Stimulated activated CD4-positive, alpha-beta T cell treated with anti-CD3 and anti-CD28 coated beads, Interleukin-2, amount 100 ng/mL, for 24 hours (primary cell): ENCODE measurements at places on chromosomes 5 and 9.

DNA sequence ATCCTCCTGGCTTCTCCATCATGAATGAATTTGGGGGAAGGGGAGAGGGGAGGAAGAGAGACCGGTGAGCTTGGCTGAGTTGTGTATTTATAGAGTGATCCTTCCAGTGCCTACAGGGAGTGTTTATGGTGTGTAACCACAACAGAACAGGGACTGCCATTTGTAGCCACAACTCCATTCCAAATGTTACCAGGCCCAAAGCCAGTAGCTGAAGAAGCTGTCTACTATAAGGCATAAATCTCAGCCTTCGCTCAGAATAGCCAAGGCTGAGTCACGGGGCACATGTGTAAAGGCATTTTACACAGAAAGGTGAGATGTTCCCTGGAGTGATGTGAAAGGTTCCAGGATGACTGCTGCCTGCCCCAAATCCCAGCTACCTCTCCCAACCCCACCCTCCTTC, 2.5 kb downstream of the TMEM252 start:
- DNase-seq = no peak

DNA sequence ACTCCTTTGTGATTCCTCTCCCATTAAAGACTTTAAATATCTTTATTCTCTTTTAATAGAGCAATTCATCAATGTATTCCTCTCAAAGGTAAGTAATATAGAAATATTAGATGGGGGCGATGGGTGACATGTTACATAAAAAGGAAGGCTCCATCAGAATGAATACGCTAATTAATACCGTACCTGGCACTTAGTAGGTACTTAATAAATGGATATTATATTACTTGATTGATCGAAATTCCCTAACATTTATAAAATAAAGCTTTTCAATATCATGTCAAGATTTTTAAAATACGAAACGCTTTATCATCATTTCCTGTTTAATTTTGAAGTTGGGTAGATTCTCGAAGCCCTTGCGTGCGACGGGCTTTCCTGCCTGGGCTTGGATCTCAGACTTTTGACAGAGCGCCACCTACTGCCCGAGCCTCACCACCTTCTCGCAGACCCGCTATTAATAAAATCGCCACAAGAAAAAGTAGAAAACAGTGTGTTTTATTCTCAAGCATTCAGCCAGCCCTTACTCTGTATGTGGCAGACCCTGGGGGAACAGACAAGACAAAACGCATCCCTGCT, 99.4 kb downstream of the C5orf15 start:
- DNase-seq = peak; percentile 87

DNA sequence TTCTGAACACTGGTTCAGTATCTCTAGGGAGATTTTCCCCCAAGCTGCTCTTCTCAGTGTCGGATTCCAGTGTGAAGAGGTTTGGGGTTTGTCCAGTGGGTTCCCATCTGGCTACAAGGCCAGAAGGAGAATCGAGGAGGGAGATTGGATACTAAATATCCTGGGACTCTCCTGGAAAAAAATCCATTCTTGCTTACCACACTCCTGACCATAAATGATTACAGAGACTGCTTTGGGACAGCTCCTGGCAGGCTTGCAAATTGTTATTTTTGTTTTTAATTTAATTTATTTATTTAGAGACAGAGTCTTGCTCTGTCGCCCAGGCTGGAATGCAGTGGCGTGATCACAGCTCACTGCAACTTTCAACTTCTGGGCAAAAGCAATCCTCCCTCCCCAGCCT, 4.7 kb upstream of the SUSD1 start:
- DNase-seq = no peak

GRCh38 chr9:73172901-73173215, 21.2 kb downstream of the ANXA1 start:
- no peak for DNase-seq

DNA sequence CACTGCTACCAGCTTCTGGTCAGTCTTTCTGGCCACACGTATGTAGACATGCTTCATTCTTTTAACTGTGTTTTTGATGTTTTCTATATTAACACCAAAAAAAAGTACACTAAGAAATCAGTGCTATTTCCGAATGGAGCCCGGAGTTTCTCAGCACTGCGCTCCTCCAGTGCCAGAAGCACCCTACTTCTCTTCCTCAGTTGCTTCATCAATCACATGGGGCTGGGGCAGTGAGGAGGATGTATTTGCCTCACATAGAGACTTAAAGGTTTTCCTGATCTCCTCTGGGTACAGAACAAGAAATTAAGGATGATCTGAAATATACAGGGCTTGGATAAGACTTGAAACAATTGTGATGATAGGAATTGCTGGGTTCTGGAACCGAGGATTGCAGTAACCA, 148.0 kb downstream of the ERCC6L2 start:
- DNase-seq = no peak

DNA sequence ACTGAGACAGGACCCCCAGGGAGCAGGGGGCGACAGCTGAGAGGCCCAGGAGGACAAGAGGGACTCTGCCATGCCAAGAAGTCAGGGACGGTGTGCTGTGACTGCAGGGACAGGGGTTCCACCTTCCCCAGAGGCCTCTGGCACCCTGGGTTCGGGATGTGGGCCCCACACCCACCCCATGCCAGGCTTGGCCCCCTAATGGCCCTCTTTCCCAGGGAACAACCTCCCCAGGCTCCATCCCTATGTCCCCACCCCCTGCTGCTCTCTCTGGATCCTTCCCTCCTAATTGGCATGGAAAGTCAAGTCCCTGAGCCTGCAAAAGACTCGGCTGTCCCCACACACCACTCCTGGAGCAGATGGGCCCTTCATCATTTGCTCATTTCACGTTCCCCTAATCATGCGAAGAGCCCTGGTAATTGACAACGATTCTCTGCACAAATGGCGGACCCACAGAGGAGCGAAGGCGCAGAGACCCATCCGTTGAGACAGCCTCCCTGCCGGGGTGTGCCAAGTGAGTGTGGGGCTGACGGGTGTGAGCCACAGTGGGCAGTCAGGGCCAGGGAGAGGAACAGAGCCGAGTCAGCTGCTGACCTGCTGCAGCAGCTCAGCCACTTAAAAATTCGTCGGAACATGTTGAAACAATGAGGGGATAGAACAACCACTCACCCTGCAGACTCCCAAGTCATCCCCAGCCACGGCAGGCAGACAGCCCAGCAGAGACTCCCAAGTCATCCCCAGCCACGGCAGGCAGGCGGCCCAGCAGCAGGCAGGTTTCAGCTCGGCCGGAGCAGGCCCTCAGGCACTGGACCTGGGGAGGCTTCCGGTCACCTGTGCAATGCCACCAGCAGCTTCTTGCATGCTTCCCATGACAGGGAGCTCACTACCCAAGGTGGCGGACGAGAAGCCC, 109.0 kb downstream of the VAV2 start:
- no peak for DNase-seq

DNA sequence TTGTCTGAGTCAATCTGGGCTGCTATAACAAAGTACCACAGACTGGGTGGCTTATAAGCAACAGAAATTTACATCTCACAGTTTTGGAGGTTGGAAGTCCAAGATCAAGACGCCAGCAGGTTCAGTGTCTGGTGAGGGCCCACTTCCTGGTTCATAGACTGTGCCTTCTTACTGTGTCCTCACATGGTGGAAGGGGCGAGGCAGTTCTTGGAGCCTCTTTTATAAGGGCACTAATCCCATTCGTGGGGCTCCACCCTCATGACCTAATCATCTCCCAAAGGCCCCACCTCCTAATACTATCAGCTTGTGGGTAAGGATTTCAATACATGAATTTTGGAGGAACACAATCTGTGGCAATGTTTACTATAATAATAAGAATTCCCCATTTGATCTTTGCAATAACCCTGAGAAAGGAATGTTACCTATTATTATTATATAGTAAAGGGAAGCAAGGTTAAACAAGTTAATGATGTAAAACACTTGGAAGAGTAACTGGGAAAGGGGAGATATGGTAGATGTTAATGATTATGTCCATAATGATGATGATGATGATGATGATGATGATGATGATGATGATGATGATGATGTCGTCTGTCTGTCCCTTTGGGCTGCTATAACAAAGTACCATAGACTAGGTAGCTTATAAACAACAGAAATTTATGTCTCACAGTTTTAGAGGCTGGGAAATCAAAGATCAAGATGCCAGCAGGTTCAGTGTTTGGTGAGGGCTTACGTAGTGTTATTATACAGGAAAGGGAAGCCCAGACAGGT, 40.8 kb downstream of the WHRN start:
- DNase-seq = no peak

DNA sequence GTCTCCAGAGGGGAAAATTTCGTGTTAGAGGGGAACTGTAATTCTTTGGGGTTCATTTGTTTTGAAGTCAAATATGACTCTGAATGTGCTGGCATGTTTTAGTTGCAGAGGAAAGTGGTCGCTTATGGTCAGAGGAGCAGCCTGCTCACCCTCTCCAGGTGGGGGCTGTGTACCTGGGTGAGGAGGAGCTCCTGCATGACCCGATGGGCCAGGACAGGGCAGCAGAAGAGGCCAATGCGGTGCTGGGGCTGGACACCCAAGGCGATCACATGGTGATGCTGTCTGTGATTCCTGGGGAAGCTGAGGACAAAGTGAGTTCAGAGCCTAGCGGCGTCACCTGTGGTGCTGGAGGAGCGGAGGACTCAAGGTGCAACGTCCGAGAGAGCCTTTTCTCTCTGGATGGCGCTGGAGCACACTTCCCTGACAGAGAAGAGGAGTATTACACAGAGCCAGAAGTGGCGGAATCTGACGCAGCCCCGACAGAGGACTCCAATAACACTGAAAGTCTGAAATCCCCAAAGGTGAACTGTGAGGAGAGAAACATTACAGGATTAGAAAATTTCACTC, 13.5 kb downstream of the TXNDC15 start:
- no peak for DNase-seq

DNA sequence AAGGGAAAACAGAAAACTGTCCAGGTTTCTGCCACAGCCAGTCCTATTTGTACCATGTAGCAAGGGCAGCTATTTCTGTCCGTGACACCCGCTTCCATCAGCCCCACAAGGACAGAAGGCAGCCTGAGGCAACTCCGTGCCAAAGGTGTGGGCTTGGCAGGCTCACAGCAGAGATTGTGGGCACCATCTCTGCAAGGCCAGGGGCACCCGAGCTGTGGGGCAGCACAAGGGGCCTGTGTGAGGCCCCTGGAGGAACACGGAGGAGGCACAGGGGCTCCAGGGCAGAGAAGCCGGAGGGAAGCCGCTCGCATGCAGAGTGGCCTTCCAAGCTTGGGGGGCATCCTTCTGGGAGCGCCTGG, 43.5 kb downstream of the COL23A1 start:
- DNase-seq = no peak

DNA sequence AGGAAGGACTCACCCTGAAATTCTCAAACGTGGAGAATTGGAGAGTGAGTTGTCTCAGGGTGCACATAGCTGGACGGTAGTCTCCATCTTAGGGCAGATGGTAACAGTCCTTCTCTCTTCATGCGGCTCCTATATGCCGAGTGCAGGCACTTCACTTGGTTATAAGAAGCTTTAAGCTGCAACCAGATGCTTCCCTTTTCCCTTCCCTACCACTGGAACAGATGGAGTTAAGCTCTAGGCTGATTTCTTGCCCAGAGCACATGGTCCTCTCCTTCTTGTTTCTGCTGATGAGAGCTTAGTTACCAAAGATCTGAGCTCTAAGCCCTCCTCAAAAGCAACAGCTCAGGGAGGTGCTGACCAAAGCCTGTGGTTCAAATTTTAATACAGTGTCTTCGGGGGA, 355.7 kb downstream of the ARHGEF28 start:
- DNase-seq = no peak

GRCh38 chr9:4620057-4620765, 41.9 kb upstream of the PLPP6 start:
- DNase-seq = no peak
